NCI-H187 treated with DMSO at 0.1 percent for 48 hours (cell line): ENCODE measurements at places on chromosomes 11 and 22.

DNA sequence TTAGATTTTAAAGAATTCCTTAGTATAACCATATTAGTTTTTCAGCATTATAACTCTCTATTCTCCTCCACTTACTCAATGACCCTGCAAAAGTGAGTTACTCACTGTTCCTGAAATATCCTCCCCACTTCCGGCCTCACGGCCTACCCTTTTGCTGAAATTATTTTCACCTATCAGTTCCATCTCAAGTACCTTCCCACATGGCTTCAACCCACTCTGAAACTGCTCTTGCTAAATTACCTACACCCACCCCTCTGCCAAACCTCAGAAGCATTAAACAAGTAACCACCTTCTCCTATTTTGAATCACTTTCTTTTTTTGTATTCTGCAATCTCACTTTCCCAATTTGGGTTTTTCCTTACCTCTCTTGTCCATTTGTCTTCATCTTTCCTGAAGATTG, 37.7 kb downstream of the OR5P2 start:
- no peak for DNase-seq

GRCh38 chr11:124753205-124753604, 1.1 kb upstream of the VSIG2 start:
- DNase-seq = no peak

- no peak for DNase-seq
Measured at GRCh38 chr22:29617922-29618629, 14.6 kb downstream of the NF2 start.

DNA sequence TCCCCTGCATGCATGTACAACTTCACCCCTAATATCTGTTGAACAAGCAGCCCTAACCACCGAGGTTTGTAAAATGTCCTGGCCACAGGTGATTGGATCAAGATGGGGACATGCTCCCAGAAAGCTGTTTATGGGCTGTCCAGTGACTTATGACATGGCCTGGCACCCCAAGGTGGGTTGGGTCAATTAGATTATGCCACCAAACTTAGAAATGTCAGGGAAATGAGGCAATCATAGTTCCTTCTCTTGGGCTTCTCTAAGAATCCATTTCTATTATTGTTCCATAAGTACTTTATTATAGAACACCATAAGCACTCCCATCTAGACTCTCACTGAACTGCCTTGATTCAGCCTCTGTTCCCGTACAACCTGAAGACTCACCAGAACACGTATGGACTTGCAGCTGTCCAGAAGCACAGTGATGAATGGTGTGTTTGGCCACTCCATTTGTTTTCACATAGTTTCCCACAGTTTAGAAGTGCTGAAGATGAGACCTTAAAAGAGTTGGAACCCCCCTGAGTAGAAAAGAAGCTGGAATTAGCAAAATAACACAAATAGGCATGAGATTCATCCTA, 45.5 kb upstream of the OLFML1 start:
- no peak for DNase-seq

DNA sequence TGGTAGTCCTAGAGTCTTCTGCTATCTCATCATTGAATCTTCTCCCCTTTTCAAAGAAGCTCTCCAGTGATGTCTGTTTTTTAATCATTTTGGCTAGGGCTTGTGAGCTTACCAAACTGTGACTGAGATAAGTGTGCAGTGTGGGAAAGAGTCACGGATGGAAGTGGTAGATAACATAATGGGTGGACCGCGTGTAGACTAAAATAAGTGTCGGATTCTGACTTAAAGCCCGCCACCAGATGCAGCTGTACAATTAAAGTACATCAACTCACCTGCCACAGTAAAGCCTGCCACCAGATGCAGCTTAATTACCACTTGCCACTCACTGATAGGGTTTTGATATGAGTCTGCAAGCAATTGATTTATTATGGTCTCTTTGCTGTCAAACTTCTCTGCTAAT, 581.5 kb downstream of the LRRC4C start:
- DNase-seq = no peak

DNA sequence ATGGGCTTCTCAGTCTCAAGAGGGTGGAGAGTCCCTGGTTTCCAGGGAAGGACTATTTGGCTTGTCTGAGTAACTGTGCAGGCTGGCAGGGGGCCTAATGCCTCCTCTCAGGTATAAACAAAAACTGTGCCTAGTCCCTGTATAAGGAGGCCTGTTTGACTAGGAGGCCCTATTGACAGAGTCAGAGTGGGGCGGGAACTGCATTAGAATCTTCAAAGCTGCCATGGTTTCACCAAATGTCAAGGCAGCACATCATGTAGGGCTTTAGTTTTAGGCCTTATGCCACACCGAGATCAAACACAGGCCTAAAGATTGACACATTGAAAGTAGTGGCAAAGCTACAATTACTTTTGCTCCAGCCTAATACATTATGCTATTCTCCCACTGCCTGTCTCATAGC, 611.5 kb upstream of the B3GAT1 start:
- no peak for DNase-seq

GRCh38 chr22:49590381-49590780, 237.3 kb downstream of the BRD1 start:
- no peak for DNase-seq

DNA sequence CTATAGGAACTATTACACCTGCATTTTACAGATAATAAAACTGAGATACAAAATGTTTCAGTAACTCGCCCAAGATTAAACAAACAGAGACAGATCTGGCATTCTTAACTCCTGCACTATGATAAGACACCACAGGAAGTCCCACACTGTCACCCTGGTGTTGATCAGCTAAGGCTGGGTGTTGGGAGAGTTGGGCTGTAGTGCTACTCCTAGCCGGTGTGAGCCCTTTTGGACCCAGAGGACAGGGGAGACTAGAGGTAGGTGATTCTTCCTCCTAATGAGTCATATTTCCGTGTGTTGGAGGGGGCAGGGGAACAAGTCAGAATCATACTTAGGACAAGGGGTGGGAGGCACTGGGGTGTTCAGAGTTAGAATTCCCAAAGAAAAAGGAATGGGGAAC, 353.2 kb upstream of the TENM4 start:
- DNase-seq = no peak

- no peak for DNase-seq
Measured at GRCh38 chr11:6319001-6319703, 1.1 kb downstream of the CAVIN3 start.

- DNase-seq = no peak
Measured at GRCh38 chr11:1730059-1730629, 20.3 kb downstream of the IFITM10 start.

- no peak for DNase-seq
Measured at GRCh38 chr11:110249066-110249465, 47.3 kb downstream of the RDX start.

DNA sequence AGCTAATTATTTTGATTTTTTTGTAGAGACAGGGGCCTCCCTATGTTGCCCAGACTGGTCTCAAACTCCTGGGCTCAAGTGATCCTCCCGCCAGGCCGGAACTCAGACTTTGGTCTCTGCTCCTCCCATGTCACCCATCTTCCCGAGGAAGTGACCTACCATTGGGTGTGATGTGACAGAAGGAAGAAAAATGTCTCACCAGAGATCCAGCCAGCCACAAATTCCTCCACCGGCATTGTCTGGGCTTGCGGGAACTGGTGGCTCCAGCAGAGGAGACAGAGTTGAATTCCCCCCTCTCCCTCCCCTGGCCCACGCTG, 772 bp downstream of the SLC25A45 start:
- no peak for DNase-seq

- no peak for DNase-seq
Measured at GRCh38 chr11:64814712-64815187, 4.4 kb upstream of the MEN1 start.

- no peak for DNase-seq
Measured at GRCh38 chr11:64772303-64773018, 5.9 kb downstream of the SF1 start.

GRCh38 chr11:61020551-61021235, 49.2 kb downstream of the CD6 start:
- DNase-seq = no peak

DNA sequence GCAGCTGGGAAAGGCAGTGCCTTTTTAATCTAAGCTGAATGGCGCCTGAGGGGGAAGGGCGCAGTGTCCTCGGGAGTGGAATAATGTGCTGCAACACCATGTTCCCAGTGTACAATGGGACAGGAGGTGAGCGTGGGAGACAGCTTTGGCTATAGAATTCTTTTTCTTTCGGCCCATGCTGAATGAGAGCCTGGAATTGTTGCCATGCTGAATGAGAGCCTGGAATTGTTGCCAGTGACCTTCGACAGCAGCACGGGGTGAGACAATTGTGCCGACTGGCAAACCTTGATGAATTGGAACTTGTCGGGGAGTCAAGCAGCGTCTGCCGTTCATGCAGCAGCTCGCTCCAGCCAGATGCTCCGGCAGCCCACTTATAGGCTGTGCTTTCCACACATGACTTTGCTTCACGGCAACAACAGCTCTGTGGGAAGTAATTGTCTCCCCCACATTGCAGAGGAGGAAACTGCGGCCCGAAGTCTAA, 141.4 kb upstream of the E2F8 start:
- no peak for DNase-seq

GRCh38 chr11:129326921-129327320, 48.7 kb upstream of the BARX2 start:
- no peak for DNase-seq
